ENCODE measurements at places on chromosomes 5 and 9.

DNA sequence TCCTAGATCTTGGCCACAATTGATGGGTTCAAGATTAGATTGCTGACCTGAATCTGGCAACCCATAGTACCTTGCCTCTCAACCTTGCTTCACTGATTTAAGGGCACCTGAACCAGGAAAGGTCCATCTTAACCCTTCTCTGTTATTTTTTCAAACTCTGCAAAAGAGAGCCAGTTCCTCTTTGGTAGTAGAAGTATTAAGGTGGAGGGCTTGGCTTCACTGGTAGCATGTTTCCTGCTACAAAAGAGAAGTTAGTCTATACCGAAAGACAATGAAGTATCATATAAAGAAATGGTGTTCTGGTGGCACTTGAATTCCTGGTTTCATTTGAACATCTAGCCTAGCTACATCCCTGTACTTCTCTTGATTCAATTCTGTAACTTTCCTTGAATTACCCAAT lies 8.5 kb downstream of the ALG2 start:
- no peak for DNase-seq

GRCh38 chr5:93735378-93735777 lies 6.0 kb downstream of the POU5F2 start:
- no peak for DNase-seq

DNA sequence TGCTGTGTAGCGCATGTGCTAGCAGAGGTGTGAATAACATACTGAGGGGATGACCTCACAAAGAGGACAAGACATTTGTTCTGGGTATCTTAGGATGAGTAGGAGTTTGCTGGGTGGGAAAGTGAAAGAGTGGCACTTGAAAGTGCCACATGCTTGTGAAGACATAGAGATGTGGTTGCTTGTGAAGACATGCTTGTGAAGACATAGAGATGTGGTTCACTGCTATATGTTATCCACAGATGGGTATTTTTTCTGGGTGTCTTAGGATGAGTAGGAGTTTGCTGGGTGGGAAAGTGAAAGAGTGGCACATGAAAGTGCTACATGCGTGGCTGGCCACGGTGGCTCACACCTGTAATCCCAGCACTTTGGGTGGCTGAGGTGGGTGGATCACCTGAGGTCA lies 63.6 kb downstream of the MAST4 start:
- no peak for DNase-seq

- DNase-seq = no peak
These were observed 17.5 kb downstream of the TLE1 start for GRCh38 chr9:81671880-81672280.

DNA sequence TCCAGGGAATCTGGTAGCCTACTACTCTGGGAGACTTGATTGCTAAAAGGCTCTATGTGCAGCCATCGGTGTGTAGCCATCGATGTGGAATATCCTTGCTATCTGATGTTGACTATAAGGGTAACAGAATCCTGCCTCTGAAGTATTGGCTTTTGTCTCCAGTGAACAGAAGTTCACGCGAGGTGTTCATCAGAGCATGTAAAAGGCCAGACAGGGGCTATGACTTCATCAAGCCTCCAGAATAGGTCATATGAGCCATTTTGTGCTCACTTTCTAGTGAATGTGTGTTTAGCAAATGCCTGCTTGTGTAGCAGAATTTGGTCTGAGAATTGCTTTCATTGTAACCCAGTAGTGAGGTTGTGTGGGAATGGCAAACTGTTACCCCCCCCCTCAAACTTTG lies 66.8 kb upstream of the RAD23B start:
- DNase-seq = no peak

- no peak for DNase-seq
These were observed 186.4 kb downstream of the MELK start for GRCh38 chr9:36759141-36759540.

DNA sequence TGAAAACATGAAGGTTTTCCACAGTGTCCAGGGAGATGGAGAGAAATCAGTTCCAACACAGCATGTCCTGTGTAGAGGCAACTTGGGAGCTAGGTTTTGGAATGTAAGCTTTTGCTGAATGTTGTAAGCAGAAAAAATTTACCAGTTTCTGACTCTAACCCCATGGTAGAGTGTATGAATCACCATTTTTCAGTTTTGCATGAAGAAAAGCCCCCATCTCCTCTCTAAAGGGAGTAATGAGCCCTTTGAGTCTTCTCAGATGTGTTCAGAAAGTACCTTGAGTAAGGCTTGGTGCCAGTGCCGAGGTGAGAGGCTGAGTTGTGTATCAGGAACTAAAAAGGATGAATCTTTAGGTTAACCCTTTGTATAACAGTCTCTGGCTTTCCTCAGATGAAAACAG lies 96.2 kb downstream of the ADRB2 start:
- peak; percentile 49 for DNase-seq

GRCh38 chr9:69175486-69175885 lies 1.4 kb downstream of the TJP2 start:
- peak; percentile 12 for DNase-seq

- DNase-seq = no peak
These were observed 391.3 kb downstream of the NR2F1-AS1 start for GRCh38 chr5:93189707-93190120.

GRCh38 chr5:62922191-62922590 lies 343.6 kb downstream of the LRRC70 start:
- no peak for DNase-seq

DNA sequence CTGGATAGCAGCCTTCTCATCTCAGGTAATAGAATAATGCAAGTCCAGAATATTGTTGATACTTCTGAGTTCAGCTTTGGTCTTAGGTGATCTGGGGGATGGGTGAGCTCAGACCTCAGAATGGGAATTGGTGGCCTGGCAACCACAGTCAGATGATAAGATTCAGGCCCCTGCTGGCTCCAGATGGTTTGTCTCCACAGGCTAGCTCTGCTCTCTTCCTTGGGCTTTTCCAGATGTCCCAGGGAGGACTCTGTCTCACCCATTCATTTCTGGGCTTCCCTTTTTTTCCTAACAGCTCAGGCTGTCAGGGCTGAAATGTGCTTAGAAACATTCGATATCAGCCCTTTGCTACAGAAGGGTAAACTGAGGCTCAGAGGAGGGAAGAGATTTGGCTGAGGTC lies 17.6 kb upstream of the TNFSF15 start:
- DNase-seq = no peak

GRCh38 chr5:90144625-90145327 lies 264.8 kb downstream of the CETN3 start:
- DNase-seq = no peak

GRCh38 chr9:33791117-33791516 lies 4.2 kb upstream of the PRSS3 start:
- no peak for DNase-seq

GRCh38 chr5:115977988-115978387 lies 15.7 kb downstream of the LVRN start:
- no peak for DNase-seq

GRCh38 chr5:423626-424261 lies 19.2 kb upstream of the EXOC3 start:
- DNase-seq = no peak
